Natural killer cell treated with Interleukin-12 subunit alpha and Interleukin-12 subunit beta and Interleukin-15 and Interleukin-18, amount 100 ng/mL, for 72 hours (primary cell): ENCODE measurements at places on chromosomes 12 and 14. TPM values are rescaled to one million over a fixed set of nuclear protein-coding genes. Genes with fewer than 3 reads are reported as not detected.

DNA sequence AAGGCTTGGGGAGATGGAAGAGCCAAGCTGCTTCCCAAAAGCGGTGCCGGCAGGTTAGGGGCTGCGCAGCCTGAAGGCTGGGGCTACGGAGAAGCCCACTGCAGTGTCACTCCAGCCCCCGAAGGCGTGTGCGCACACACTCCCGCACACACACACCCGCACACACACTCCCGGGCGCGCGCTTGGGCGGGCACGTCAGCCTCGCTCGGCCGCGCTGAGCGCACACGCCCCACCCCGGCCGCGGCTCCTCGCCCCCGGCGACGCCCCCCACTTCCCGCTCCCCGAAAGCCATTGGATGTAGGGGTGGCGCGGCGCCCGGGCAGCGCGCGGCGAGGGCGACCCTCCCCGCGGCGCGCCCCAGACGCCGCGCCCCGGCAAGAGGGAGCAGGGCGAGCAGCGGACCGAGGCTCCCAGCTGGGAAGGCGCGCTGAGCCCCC lies at the start of gene KCNK10:
Gene KCNK10 (minus strand): TSS at position 184 of the 437 bp plus-strand sequence. CDS start 471 bp downstream, outside the sequence.
- DNase-seq = no peak

DNA sequence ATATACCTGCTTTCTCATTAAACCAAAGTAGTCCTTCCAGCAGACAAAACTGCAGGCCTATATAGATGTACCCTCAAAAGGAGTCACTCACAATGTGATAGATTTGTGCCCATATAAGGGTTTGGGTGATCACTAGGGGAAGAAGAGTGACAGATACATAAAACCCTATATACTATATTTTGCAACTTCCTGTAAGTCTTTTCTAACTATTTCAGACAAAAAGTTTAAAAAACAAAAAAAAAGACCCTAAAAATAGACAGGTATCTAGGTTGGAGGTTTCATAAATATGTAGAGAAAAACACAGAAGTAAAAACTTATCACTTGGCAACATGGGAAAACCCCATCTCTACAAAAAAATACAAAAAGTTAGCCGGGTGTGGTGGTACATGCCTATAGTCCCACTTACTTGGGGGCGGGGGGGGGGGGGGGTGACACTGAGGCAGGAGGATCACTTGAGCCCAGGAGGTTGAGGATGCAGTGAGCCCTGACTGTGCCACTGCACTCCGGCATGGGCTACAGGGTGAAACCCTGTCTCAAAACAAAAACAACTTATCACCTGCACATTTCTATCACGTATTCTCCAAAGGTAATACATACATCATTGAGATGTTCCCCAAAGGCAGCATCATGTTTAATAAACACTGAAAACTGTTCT lies 2.9 kb downstream of the VCPKMT start:
- DNase-seq = no peak

- no peak for DNase-seq
Observed at GRCh38 chr14:49538852-49539251, 47.3 kb downstream of the RPS29 start.

SDS gene
- total RNA-seq = not detected

KRT73 gene
- total RNA-seq = not detected
